ENCODE measurements at places on chromosomes 11 and 22.

- no peak for DNase-seq
Measured at GRCh38 chr22:30121960-30122359, 41.7 kb downstream of the HORMAD2 start.

GRCh38 chr11:95567685-95568084 is 221.9 kb downstream of the FAM76B start:
- DNase-seq, result no peak

GRCh38 chr11:36558571-36559413 is 9.0 kb upstream of the RAG1 start:
- DNase-seq, result no peak

DNA sequence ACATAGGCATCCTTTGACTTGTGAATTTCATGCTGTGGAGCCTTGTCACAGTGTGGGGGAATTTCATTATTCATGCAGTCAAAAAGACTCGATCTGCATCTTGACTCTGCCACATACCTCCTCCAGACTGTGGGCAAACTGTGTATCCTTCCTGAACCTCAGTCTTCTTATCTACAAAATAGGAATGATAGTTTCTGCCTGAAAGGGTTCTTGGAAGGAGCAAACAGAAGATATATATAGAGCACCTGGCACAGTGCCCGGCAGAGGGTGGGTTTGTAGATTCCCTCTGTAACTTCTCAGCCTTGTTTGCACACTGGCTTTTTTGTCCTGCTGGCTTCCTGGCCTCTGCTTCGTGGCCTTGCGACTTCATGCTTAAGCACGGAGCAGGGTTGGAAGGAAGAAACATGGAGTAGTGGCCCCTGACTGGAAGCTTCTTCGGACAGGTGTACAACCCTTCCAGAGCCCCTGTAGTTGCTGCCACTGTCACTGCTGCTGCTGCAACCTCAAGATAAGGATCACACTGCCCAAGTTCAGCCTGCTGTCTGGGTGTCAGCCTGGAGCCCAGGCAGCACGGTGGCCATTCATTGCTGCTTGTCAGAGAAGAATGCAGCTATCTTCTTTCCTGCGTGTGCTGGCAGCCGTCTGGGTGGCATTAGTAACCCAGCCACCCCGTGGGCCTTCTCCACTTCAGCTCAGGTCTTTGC is 106.4 kb downstream of the MICAL2 start:
- no peak for DNase-seq

DNA sequence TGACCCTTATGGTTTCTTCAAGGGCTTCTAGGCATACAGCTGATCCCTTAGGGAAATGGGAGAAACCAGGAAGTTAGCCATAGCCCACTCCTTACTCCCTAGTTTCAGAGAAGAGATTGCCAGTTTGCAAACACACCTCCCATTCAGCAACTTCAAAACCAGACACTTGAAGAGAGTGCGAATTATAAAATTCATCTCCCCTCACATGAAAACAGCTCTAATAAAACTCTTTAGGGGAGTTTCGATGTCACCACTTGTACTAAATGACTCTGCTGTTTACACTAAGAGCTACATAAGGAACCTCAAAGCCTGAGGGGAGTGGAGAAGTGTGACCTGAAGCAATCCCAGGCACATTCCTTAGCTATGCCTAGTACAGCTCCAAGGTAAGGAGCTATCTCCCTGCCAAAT is 8.3 kb downstream of the LGR4 start:
- DNase-seq, result no peak

GRCh38 chr11:43934601-43935423 is 7.6 kb upstream of the C11orf96 start:
- no peak for DNase-seq

- DNase-seq, result no peak
Measured at GRCh38 chr22:42281706-42282251, 11.3 kb upstream of the TCF20 start.

DNA sequence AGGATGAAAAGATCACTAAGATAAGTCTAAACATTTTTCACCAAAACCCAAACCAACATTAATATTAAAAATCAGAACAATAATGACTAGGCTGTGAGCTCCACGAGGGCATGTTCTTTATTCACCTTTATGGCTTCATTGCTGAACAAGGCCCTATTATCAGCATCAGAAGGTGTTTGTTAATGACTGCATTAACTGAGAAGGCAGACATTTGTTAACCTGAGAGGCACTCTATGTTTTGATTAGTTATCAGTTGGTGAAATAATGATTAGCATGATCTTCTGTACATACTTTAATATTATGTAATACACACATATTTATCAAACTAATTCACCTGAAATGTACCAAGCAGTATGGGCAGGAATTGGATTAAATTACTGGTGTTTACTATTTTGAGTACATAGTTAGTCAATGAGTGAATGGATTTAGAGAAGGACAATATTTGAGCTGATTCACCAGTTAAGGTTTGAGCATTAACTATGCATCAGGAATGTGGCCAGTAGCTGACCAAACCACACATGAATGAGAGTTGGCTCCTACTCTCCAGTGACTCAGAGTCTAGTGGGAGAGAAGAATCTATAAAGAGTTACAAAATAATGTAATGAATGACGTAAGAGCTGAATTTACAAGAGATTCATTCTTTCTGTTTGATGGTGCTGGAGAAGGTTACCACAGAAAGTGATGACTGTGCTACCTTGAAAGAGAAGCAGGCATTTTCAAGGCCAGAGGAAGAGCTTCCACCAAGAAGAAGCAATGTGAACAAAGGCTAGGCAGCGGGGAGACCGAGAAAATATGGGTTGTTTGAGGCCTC is 6.7 kb downstream of the IL18 start:
- DNase-seq, result no peak

GRCh38 chr11:102685754-102686153 is 19.8 kb downstream of the MMP27 start:
- DNase-seq, result no peak

DNA sequence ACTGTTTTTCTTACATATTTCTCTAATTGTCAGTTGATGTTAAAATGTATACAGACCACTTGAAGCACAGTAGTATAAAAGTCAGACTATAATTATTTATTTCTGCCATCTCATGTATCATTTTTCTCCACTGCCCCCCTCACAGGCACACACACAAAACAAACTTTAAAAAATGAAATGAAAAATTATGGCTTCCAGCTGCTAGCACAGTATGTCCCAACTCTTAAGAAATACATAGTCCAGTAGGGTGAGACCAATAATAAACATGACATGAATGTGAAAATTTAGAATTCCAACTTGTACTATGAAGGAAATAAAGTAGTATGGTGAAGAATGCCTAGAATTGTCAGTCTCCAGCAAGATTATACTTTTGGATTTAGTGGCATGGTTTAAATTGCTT is 1247.9 kb downstream of the JRKL start:
- DNase-seq, result no peak

DNA sequence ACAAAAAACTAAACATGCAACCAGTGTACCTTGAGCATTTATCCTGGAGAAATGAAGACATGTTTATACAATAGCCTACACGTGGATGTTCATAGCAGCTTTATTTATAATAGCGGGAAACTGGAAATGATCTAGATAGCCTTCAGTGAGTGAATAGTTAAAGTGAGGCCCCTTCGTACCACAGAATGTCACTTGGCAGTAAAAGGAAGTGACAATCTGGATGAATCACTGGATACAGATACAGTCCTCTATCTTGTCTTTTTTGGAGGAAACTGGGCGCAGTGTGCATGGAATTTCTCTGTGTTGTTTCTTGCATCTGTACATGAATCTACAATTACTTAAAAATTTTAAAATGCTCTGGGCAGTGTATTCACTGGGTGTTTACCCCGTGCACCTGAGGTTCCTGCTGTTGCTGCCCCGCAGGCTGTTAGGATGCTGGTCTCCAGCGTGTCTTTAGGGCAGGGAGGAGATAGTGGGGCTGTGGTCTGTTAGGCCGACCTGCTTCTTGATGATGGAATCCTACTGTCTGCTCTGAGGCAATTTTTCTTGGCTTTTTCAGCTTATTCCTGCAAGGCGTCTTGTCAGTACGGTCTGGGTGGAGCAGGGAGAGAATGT is 23.2 kb downstream of the DERL3 start:
- no peak for DNase-seq

- no peak for DNase-seq
Measured at GRCh38 chr22:31291481-31292235, 630 bp downstream of the PIK3IP1 start.

Measured in stimulated activated CD4-positive, alpha-beta T cell treated with anti-CD3 and anti-CD28 coated beads, TNF-alpha, amount 100 ng/mL, for 1 hour (primary cell).